ENCODE measurements at places on chromosomes 16 and 17. TPM values are rescaled to one million over a fixed set of nuclear protein-coding genes. Genes with fewer than 3 reads are reported as not detected.

DLX3 gene
- 0.09 TPM for total RNA-seq

SAT2 gene
- total RNA-seq, result 75.9 TPM

SCIMP gene
- not detected for total RNA-seq

TUBB3 gene
- total RNA-seq, result 243 TPM

CEMP1 gene
- total RNA-seq, result not detected

CLEC18A gene
- 0.13 TPM for total RNA-seq

HEXIM1 gene
- 44.6 TPM for total RNA-seq

CHST6 gene
- 0.14 TPM for total RNA-seq

EVPLL gene
- total RNA-seq, result not detected

TNFRSF17 gene
- total RNA-seq, result not detected

SHCBP1 gene
- total RNA-seq, result 45.2 TPM

ZNF469 gene
- 7.7 TPM for total RNA-seq

NPTX1 gene
- total RNA-seq, result 210 TPM

VTN gene
- 21.1 TPM for total RNA-seq

MPP2 gene
- total RNA-seq, result 1.1 TPM

GPR142 gene
- not detected for total RNA-seq

IGSF6 gene
- not detected for total RNA-seq

KRTAP2-1 gene
- total RNA-seq, result not detected

AOC2 gene
- 1.8 TPM for total RNA-seq

FOXC2 gene
- total RNA-seq, result 5.1 TPM

TNP2 gene
- total RNA-seq, result not detected

ABCA9 gene
- not detected for total RNA-seq

DECR2 gene
- total RNA-seq, result 29.1 TPM

SLC12A3 gene
- total RNA-seq, result not detected

RNF157 gene
- total RNA-seq, result 11.2 TPM

TIGD7 gene
- total RNA-seq, result 1.2 TPM

KCNJ2 gene
- 0.08 TPM for total RNA-seq

PSMD7 gene
- total RNA-seq, result 144 TPM

PRR35 gene
- total RNA-seq, result 0.16 TPM

KRTAP4-9 gene
- not detected for total RNA-seq

FNDC8 gene
- 0.07 TPM for total RNA-seq

CCL1 gene
- total RNA-seq, result not detected

CASKIN2 gene
- 12.1 TPM for total RNA-seq

TP53TG3C gene
- 0.24 TPM for total RNA-seq

TBC1D28 gene
- not detected for total RNA-seq

CDYL2 gene
- 0.38 TPM for total RNA-seq

NPIPB9 gene
- 1.7 TPM for total RNA-seq

CD300E gene
- not detected for total RNA-seq

KRTAP4-3 gene
- not detected for total RNA-seq

CHST4 gene
- not detected for total RNA-seq

AANAT gene
- total RNA-seq, result 0.35 TPM

CCL23 gene
- not detected for total RNA-seq

BCO1 gene
- 0.63 TPM for total RNA-seq

PRR29 gene
- total RNA-seq, result 0.75 TPM

ADAP2 gene
- total RNA-seq, result 4.1 TPM

GIT1 gene
- total RNA-seq, result 80.5 TPM

CCL5 gene
- total RNA-seq, result 1.5 TPM

RNF167 gene
- total RNA-seq, result 123 TPM

CLEC18C gene
- total RNA-seq, result 0.08 TPM

KRTAP4-1 gene
- total RNA-seq, result 0.10 TPM

C17orf78 gene
- total RNA-seq, result not detected

DBNDD1 gene
- total RNA-seq, result 51.4 TPM

SLC16A13 gene
- 6.5 TPM for total RNA-seq

KRTAP2-3 gene
- total RNA-seq, result 0.20 TPM

TNK1 gene
- total RNA-seq, result 1.7 TPM

VMO1 gene
- total RNA-seq, result 1.1 TPM

LITAFD gene
- total RNA-seq, result not detected

IGFALS gene
- total RNA-seq, result 0.21 TPM

Data from A549 treated with Hydrocortisone at 1 μM for 4 hours (cell line).